ENCODE measurements at places on chromosomes 1 and 21.

GRCh38 chr1:58607391-58607790 lies 30.3 kb upstream of the TACSTD2 start:
- DNase-seq: no peak

DNA sequence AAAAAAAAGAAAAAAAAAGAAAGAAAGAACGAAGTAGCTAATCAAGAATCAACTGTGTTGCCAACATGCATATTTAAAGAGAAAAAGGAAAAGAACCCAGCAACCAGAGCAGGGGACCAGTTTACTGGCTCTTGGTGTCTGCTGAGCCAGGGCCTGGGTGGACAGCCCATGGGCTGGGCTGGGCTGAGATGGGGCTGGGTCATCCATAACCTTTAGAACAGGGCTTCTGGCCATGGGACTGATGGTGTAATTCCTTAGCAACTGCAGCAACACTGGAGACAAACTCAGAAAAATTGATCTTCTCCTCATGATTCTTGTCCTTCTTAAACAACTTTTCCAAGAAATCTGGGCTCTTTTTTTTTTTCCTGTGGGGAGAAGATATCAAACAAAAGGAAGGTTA lies 10.5 kb downstream of the S100A7A start:
- no peak for DNase-seq

DNA sequence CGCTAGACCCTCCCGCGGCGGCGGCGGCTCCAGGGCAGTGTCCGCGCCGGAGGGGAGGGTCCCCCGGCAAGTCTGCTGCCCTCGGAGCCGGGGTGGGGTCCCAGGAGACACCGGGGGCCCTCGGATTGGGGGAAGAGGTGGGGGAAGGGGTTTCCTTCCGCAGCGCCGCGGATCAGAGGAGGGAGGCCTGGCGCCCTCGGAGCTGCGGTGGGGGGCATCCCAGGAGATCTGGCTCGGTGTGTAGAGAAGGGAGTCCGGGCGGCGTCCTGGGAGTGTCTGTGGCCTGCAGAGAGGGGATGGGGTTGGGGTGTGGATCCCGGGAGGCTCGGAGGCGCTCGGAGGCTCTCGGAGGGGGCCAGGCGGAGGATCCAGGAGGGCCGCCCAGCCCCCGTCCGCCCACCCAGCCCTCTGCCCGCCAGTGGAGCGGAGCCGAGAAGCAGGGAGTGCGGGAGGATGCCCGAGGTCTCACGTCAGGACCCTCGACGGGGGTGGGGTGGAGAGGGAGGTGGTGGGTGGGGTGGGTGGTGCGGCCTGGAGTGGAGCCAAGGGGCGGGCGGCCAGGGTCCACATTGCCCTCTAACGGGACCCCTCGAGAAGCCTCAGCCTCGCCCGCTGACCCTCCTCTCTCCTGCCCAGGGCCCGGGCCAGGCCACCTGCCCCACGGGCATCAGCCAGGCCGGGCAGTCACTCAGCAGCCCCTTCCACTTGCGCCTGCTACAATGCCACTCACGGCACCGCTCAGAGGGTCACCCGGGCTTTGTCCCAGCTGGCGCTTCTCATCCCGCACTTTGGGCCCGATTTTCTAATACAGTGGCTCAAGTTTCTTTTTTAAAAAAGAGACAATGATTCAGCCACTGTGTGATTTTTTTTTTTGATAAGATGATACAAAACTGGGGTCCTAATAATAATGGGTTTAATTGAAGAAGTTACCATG lies 60.2 kb upstream of the ARHGEF16 start:
- no peak for DNase-seq

DNA sequence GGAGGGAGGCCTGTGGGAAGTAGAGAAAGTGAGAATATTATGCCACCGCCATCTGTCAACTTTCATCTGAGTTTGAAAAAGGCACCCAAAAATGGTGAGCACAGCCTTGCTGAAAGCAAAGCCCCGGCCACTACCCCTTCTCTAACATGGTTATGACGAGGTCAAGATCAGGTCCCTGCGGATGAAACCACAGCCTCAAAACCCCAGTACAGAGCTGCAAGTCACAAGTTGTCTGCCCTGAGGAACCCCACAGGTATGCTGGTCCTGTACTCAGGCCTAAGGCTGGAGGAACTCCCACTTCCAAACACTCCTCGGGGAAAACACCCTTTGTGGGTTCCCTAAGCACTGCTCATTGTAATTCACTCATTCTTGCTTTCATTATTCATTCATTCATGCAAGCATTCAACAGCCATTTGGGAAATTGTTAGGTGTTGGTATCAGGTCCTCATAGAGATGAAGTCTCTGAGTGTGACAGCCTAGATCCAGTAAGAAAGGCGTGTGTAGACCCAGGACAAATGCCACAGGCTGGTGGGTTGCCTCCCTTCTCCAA lies 216.6 kb upstream of the EDN2 start:
- no peak for DNase-seq

GRCh38 chr1:118116909-118117308 lies 68.1 kb downstream of the SPAG17 start:
- peak; percentile 81 for DNase-seq

DNA sequence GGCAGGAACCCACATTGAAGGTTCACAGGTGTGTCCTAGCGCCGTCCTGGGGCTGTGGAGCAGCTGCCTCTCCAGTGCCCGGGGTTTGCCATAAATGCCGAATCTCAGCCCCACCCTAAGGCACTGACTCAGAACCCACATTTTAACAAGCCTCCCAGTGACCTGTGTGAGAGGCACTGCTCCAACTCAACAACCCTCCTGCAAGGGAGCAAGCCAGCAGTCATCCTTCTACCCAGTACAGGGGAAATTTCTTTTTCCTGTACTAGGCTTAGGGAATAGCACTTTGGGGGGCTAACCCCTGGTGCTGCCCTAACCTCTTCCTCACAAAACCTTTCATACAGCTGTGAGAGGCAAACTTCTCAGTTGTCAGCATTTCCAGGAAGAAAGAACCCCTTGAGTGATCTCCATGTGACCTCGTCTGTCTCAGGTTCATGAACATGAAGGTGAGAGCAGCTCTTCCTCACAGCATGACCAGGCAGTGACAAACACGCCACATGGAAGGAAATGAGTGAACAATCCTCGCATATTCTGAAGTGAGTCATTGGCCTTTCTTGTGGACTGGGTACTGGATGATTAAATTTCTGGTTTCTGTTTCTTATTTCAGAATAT lies 11.4 kb upstream of the BCAR3 start:
- DNase-seq: no peak

GRCh38 chr1:39608921-39609320 lies 30.5 kb downstream of the HEYL start:
- no peak for DNase-seq

DNA sequence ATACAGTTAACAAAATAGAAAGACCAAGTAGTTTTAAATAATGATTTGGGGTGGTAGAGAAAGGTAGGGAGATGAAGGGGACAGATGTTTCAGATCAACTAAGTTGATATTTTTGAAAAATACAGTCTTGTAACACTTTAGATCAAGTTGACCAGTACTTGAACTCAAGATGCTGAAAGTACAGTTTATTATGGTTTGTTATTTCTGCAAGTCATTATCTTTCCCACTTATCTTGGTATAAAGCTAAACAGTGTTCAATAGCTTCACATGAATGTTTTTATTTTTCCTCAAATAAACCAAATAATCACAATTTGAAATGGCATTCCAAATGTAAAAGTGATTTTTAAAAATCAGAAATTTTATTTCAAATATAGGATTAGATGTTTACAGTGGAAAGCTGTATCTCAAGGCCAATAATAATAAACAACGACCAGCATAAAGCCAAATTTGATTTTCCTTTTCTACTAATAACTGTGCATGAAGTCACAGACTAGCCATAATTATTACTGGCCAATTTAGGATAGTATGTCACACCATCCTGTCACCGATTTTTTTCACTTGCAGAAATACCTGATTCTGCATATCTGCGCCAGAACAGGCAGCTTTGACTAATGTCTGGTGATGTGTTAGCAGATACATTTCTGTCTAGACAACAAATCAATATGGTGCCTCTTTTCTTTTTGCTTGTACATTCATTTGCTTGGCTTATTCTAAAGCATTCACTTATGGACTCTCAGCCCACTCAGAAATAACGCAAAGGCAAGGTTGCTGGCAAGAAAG lies 320.2 kb downstream of the TM2D1 start:
- no peak for DNase-seq

- no peak for DNase-seq
Measured at GRCh38 chr1:12276225-12276624, 46.4 kb downstream of the VPS13D start.

GRCh38 chr1:27153927-27154358 lies 982 bp downstream of the SLC9A1 start:
- DNase-seq: no peak

DNA sequence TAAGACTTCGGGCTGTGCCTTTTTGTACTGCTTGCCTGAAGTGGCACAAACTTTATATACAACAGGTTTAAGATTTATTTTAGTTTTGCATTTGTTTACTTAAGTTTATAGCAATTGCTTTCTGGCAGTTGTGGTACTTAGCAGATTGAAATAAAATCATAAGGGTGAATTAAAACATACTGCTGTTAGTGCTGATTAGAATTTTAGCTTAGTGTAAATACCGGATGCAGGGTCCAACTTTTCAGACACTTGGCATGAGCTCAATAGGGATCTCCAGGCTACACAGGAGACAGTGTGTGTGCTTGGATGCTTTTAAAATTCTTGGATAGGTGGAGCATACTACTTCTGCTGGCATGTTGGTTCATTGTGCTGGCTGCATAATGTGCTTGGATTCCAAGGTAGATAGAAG lies 159.6 kb downstream of the NFIA start:
- DNase-seq: no peak
